ENCODE measurements at places on chromosomes 16 and 17.
A peak's percentile ranks its signal among the peaks of the same experiment; 100 is the strongest.

- DNase-seq = no peak
Observed at GRCh38 chr17:13837417-13837816, 231.9 kb upstream of the COX10 start.

- no peak for DNase-seq
Observed at GRCh38 chr16:78829280-78829679, 729.8 kb downstream of the WWOX start.

GRCh38 chr17:78140169-78141051, 5.8 kb upstream of the C17orf99 start:
- DNase-seq = peak; percentile 81

GRCh38 chr17:30605027-30605426, 127.8 kb downstream of the GOSR1 start:
- DNase-seq = no peak

DNA sequence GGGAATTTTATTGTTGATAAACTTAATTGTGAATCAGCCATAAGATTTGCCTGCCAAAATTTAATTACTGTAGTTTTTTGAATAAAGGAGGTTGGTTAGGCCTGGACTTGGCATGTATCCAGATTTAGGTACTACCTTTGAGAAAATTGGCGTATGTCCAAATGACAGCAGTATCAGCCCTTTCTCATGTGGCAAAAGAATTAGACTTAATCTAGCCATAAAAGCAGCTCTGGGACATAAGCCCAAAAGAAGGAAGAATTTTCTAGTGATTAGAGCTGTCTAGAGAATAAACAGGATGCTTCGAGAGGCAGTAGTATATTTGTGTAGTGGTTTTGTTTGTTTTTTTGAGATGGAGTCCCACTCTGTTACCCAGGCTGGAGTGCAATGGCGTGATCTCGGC, 27.7 kb downstream of the PPM1E start:
- DNase-seq = no peak

DNA sequence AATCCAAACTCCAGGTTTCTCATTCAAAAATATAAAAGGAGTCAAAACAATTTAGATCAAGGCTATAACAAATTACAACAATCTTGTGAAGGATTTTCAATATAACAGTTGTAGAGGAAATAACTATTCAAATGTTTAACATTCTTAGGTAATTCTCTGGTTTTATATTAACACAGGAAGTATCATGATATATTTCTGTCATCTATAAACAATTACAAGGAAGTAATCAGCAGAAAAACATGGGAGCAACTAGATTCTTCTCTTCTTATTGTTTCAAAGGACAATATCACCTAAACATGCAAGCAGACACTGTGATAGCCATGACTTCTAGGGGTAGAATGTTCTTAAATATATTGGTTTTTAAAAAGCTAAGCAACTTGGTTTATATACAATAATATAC, 49.9 kb downstream of the FBXL20 start:
- no peak for DNase-seq

- DNase-seq = no peak
Observed at GRCh38 chr16:69150146-69150865, 17.9 kb downstream of the UTP4 start.

GRCh38 chr17:77442976-77443747, 302.4 kb downstream of the SEC14L1 start:
- DNase-seq = no peak

GRCh38 chr16:57711993-57712392, 17.4 kb downstream of the DRC7 start:
- DNase-seq = no peak

- no peak for DNase-seq
Observed at GRCh38 chr17:45132572-45133463, 503 bp upstream of the PLCD3 start.

DNA sequence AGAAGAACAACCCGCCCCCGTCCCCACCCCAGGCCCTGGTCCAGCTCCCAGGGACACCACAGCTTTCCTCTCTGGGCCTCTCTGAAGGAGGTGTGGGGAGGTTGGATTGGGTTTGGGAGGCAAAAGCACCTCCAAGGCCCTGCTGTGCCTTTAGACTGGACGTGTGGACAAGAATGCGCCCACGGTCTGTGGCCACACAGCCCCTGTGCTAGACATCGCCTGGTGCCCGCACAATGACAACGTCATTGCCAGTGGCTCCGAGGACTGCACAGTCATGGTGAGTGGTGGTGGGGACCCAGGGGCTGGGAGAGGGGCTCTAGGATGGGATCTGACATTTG, 3.0 kb downstream of the CORO1A start:
- no peak for DNase-seq

GRCh38 chr16:10226141-10226986, 44.1 kb upstream of the GRIN2A start:
- DNase-seq = no peak

- DNase-seq = no peak
Observed at GRCh38 chr17:68776451-68776850, 175.3 kb upstream of the FAM20A start.

DNA sequence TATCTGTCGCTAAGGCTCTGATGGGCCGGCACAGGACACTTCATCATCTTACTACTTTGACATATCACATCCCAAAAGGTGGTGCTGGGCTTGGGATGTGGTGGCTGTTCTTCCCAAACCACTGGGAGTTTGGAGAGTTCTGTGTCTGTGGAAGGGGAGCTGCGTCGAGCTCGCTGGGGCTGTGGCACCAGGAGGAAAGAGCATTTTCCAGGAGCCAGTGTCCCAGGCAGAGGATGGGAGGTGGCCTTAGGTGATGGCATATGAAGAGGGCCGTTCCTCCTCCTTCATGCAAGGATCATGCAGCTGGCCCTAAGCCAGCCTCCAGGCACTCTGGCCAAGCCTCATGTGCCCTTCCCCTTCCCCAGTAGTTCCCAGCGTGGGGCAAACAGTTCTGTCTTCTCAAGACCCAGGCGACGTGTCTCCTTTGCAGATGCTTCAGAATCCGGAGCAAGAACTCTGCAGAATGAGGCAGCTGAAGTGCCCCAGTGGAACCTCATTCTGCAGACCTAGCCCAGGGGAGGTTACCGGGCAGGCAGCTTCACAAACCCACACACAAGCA, 89.4 kb upstream of the TNRC6C start:
- no peak for DNase-seq

DNA sequence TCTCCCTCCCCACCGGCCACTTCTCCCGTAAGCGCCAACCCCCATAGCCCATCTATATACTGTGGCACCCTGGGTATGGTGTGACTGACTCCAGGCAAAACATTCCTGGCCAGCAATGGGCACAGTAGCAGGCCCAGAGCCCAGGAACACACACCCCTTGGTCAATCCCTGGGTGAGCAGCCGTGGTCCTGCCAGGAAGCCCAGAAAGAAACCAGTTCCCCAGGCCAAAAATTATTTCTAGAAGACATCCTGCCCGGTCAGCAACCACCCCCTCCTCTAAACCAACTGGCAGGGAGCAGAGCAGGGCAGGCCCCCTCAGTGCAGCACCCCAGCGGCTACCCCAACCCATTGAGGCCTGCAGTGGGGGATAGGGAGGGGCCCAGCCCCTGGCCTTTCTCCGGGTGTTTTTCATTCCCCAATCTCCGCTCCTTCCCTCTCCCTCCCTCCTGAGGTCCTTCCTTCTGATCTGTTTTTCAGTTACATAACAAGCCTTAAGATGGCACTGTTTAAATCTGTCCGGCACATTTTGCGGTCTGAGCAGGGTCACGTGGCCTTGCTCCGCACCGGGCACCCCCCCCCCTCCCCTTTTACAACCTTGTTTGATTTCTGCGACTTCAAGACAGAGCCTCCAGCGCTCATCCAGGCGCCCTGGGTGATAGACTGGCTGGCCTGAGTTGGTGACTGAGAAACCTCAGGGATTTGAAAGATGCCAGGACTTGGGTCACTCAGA, 2.0 kb downstream of the NPTX1 start:
- DNase-seq = no peak

GRCh38 chr16:71537643-71538042, 11.4 kb downstream of the CHST4 start:
- DNase-seq = peak; percentile 18

DNA sequence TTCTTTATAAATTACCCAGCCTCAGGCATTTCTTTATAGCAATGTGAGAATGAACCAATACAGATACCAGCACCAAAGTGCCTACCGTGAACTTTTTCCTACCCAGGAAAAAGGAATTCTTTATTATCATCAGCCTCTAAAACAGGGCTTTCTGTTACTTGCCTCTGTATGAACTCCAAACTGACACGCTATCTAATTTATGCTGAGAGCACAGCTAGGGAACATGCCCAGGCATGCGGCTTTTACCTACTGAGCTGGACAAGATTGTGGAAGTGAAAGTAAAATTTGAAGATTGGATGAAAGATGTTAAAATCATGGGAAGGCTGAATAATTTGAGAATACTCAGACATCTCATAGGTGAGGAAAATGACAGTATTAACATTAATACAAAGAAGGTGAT, 24.4 kb upstream of the ADCY9 start:
- peak; percentile 59 for DNase-seq

- DNase-seq = no peak
Observed at GRCh38 chr17:19341641-19342610, 20.6 kb downstream of the B9D1 start.

DNA sequence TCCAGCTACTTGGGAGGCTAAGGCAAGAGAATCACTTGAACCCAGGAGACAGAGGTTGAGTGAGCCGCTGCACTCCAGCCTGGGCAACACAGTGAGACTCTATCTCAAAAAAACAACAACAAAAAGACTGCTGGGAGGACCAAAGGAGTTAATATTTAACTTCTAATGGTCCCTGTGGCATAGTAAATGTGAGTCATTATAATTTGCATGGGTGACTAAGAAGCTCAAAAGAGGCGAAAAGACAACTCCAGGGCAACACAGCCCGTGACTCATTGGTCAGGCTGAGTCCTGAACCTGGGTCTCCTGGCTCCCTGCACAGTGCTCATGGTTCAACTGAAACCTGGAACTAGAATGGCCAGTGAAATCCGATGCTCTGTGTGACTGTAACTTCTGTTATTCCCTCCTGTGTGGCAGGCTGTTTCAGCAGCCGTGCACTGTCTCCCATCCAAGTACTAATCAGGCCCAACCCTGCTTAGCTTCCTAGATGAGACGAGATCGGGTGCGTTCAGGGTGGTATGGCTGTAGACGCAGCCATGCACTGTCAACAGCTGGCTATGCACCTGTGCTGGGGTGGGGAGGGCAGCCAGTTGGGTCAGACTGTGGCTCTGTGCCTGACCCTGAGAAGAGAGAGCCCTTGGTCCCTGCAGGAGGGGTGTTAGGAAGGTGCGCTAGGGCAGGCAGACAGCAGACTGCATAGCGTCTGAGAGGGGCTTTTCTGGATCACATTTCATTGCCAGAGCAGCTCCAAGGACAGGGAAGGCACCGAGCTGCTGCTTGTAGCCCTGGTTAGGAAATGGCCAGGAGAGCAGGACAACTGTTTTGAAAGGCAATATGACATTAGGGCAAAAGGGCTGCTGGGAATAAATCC, 14.5 kb upstream of the GPRC5C start:
- peak; percentile 72 for DNase-seq

GRCh38 chr16:77780378-77780837, 8.0 kb upstream of the VAT1L start:
- peak; percentile 49 for DNase-seq

DNA sequence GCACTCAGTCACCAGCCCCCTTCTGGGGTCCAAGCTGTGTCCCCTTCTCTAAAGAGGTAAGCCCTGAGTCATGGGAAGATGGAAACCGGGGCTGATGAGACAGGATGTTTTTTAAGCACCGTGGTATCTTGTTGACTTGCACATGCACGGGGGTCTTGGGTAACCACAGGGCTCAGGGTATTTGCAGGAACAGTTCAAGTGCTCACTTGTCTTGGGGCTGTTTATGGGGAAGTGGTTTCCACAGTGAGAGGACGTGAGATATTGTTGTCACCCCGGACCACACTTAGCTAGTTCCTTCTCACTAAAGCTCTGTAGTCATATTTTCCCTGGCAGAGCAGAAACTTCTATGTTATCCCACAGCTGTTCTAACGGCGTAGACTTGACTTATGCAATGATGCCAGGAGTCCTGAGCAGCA, 7.7 kb downstream of the CCL3L1 start:
- no peak for DNase-seq

DNA sequence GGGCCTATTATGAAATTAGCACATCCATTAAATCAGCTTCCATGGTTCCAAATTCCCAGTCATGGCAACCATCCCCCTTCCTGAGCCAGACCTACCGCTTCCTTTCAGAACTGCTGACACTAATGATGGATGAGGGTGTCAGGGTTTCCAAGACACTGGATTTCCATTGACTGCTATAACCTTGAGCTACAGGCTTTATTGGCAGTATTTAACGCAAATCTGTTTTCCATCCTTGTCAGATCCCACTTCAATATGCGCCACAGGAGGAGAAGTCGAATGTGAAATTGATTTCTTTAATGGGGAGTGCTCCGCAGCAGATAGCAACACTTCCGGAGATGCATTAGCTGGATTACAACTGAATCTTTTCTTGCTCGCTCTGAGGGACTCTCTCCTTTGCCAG, 197.1 kb downstream of the HS3ST4 start:
- DNase-seq = no peak

- no peak for DNase-seq
Observed at GRCh38 chr17:66437476-66438026, 135.1 kb downstream of the PRKCA start.

DNA sequence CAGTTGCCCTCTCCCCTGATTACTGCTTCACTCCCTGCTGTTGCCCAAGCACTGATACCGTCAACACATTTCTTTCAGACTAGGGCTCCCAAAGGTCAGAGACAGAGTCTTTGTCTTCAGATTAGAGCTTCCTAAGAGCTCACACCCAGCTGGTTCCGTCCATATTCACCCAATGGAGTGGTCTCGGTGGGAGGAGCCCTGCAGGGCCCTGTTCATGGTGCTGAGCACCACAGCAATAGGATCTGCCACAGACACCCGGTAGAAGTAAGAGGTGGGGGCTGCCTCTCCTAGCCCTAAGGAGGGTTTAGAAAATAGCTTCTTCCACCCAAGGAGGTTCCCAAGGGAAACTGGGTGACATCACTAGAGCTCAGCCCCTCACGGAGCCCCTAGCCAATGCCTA, 128.3 kb downstream of the CCDC144A start:
- DNase-seq = no peak

GRCh38 chr16:7689234-7689633, 356.6 kb downstream of the RBFOX1 start:
- no peak for DNase-seq

GRCh38 chr16:2494616-2495015, 19.1 kb upstream of the ATP6V0C start:
- DNase-seq = no peak

DNA sequence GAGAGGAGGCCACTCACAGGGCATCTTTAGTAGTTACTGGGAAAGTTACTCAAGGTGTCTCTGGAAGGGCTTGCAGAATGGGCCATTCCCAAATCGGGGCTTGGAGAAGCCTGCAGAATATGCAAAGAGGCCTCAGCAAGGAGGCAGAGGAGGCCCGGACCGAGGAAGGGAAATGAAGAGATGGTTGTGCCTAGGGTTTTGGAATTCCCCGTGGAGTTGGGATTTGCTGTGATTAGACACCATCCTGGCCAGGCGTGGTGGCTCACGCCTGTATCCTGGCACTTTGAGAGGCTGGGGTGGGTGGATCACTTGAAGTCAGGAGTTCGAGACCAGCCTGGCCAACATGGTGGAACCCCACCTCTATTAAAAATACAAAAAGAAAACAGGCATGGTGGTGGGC, 193.0 kb downstream of the IRF8 start:
- DNase-seq = no peak
